ENCODE measurements at places on chromosomes 13 and 19. TPM values are rescaled to one million over a fixed set of nuclear protein-coding genes. Genes with fewer than 3 reads are reported as not detected.

The SLC10A2 gene
- 0.07 TPM for total RNA-seq

The SLAIN1 gene
- total RNA-seq = 38.7 TPM

The CASP14 gene
- total RNA-seq = not detected

The LILRA1 gene
- total RNA-seq = not detected

The IGFL1 gene
- total RNA-seq = not detected

The OR10H4 gene
- not detected for total RNA-seq

The PLVAP gene
- total RNA-seq = 0.82 TPM

The LENG9 gene
- 2.5 TPM for total RNA-seq

The NEK3 gene
- 27.5 TPM for total RNA-seq

The TGFBR3L gene
- total RNA-seq = 0.44 TPM

The ZNF549 gene
- total RNA-seq = 10.6 TPM

The NLRP9 gene
- total RNA-seq = not detected

The DPF1 gene
- total RNA-seq = 35.5 TPM

The STOML3 gene
- not detected for total RNA-seq

The SULT2A1 gene
- not detected for total RNA-seq

The SHD gene
- total RNA-seq = 2.7 TPM

The FBN3 gene
- 12.8 TPM for total RNA-seq

The ZNF229 gene
- 6.7 TPM for total RNA-seq

The ZNF878 gene
- total RNA-seq = 2.5 TPM

The ZNF772 gene
- total RNA-seq = 14.6 TPM

The SCAF1 gene
- total RNA-seq = 91.9 TPM

The CACNG6 gene
- 0.77 TPM for total RNA-seq

The LILRB1 gene
- total RNA-seq = not detected

Data from neural crest cell (in vitro differentiated cells).